ENCODE measurements at places on chromosomes 2 and 18.
A peak's percentile ranks its signal among the peaks of the same experiment; 100 is the strongest.

GRCh38 chr2:177242121-177242987, 22.2 kb downstream of the NFE2L2 start:
- DNase-seq = no peak

DNA sequence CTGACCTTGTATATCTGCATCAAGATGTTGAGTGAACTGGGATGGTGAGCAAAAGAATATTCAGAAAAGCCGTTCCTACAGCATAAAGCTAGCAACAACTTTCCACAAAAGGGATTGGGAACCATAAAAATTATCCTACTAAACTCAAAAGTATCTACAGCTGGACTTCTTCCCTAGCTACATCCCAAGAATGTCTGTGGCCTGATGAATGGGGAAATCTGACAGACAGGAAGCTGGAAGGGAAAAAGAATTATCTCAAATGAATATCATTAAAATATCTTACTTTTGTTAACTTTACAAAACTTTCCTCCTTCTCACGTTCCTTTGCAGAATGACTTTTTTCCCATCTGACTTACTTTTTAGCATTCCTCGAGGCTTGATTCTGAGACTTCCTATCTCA, 150.9 kb downstream of the PDE11A start:
- DNase-seq = no peak

GRCh38 chr18:58344861-58345463, 283.9 kb downstream of the ALPK2 start:
- DNase-seq = no peak

- DNase-seq = no peak
These were observed 97.1 kb downstream of the INHBB start for GRCh38 chr2:120442923-120443571.

DNA sequence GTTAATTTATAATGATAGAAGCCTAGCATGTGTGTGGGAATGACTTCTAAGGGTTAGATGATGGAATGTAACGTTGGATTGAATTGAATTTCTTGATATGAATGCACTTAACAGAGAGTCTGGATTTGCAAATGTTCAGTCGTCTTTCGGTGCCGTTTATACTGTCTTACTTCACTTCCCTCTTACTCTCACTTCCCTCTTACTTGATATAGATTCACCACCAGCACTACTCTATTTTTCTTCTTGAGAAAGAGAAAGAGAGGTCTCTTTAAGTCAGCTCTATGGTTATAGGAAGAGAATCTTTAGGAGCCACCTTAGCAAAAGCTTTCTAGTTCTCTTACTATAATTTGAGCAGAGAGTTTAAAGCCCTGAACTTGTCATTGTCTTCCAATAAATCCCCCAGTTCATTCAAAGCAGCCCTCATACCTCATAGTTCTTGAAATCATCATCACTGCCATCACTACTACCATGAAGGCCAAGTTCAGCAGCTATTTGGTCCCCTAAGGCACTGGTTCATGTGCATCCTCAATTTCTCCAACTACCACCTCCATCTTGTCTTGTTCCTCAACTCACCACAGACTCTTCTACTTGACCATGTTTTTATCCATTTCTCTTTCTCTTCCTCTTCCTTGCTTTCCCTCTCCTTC, 501.7 kb upstream of the TCF4 start:
- DNase-seq = no peak

- no peak for DNase-seq
These were observed 304.0 kb downstream of the ARHGAP15 start for GRCh38 chr2:143433251-143433650.

DNA sequence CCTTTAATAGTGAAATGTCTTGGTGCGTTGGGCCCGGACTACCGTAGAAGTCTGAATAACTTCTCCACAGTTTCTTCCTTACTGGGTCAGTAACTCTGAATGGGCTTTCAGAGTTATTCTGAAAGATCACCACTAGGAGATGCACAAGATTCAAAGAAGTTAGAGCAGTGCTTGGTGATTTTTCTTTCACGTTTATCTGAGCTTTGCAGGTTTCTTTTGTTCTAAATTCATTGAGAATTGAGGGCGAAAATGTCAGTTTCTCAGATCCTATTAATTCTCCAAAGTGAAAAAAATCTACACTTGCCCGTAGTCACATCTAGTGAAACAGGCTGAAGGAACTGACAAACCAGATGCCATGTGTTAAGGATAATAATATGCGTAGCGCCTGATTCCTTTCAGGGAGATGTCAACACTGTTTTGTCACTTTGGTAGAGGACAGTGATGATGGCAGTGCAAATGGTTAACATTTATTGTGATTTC, 70.1 kb downstream of the QPCT start:
- DNase-seq = no peak

GRCh38 chr2:119691651-119692245, 12.7 kb downstream of the TMEM177 start:
- DNase-seq = no peak

- no peak for DNase-seq
These were observed 72.0 kb upstream of the ZCCHC2 start for GRCh38 chr18:62450546-62451410.

- DNase-seq = peak; percentile 7
These were observed 896 bp downstream of the CACNB4 start for GRCh38 chr2:152097801-152098495.

- no peak for DNase-seq
These were observed 111.1 kb downstream of the CDH2 start for GRCh38 chr18:28065793-28066186.

DNA sequence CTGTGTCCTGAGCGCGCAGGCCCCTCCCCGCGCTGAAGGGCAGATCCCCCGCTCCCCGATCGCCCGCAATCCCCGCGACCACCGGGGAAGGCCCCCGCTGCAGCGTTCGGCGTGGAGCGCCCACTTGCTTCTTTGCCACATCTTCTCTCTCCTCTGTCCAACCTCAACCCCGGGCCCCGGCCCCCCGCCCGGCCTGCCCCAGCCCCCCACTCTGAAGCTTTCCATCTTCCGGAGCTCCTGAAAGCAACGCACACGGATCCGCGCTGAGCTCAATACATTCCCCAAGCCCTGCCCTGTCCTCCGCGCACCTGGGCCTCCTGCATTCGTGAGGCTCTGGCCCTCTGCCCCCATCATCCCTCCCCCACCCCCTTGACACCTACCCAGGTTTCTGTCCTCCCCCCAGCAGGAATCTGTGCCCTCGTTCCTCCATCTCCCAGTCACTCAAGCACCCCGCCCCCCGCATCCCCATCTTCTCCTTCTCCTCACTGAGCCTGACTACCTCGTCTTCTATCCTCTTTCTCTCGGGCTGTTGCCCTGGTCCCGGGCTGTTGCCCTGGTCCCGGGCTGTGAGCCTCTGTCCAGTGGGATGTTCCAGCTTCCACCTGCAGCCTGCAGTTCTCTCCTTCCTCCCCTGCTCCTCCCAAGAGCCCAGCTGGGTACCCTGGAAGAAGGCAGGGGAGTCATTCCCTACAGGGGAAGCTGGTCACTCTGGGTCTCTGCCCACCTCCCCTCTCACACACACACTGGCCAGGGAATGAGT, 7.8 kb downstream of the SPEG start:
- no peak for DNase-seq

- DNase-seq = no peak
These were observed 274.6 kb upstream of the SALL3 start for GRCh38 chr18:78704971-78705461.

GRCh38 chr18:66724664-66725356, 120.9 kb upstream of the CDH19 start:
- DNase-seq = no peak

DNA sequence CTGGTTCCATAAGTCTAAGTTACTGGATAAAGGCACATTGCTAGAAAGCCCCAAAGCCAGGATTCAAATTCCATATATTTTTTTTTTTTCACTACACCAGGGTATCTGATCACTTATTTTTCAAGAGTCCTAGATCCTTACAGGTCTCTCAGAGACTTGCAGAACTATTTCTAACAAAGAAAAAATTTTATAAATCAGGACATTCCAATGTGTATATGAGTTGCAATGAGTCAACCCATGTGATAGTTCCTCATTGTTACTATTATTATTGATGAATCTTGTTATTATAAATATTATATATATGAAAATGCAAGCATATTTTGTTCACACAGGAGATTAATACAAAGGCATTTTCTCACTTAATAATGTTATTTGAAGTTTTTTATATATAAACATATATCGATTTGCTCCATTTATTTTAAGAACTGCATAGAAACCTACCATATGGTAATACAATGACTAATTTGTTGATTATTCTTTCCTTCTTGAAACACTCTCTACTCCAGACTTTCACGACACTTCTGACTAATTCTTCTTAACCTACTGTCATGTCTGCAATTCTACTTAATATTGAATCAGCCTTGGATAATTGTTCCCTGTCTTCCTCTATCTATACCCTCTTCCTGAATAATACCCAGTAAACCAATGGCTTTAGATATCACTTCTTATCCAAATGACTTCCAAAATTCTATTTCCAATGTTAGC, 968.4 kb upstream of the NRXN1 start:
- no peak for DNase-seq

DNA sequence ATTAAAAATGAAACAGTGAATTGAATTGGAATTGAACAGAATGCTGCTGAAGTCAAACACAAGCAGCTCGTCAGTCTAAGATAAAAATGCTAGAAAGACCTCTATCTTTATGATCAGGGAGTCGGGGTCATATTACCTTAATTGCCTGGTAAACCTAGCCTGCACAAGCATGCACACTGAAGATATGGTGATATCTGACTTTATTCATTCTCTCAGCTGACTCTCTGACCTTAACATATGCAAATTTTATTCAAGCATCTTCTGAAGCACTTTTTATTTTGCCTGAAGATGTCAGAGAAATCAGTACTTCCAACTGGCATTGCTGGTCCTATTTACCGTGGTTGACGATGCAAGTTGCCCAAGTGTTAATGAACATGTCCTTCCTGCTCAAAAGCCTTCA, 56.4 kb downstream of the DNER start:
- no peak for DNase-seq

GRCh38 chr2:20680744-20681375, 13.9 kb downstream of the GDF7 start:
- no peak for DNase-seq

DNA sequence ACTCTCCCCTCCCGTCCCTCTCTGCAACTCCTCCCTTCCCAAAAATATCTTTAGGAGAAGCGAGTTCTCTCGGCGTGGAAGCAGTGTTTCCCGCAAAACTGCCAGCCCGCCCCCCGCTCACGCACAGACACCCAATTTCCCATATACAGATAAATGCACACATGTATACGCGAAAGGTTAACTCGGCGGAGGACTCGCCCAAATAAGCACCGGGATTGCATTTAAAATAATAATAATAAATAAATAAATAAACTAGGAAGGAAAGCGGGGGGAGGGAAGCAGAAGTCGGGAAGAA, 70.0 kb upstream of the PSMD14 start:
- DNase-seq = peak; percentile 0

DNA sequence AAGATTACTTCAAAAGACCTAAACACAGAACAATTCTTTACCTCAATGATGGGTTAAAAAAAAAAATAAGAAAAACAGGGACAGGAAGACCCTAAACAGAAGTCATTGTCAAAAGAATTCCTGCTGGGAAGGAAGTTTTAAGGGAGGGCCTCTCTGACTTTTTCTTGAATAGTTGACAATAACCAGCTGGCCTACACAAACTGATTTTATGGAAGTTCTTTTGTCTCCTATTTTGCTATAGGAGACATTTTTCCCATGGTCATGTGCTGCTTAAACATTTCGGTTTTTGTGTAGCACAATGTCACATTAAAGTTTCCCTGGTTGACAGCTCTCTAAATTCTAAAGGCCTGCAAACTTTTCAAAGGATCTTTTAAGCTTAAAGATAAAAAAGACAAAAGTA, 55.3 kb downstream of the RFTN2 start:
- DNase-seq = no peak

GRCh38 chr2:55419679-55420438, at the start of gene CCDC88A:
Gene CCDC88A (minus strand): TSS chr2:55419856. CDS start chr2:55419079, 777 bp downstream.
- DNase-seq = peak; percentile 80

- DNase-seq = no peak
These were observed 206.2 kb downstream of the VAPA start for GRCh38 chr18:10119991-10120390.

GRCh38 chr18:9861157-9861556, 24.6 kb upstream of the TXNDC2 start:
- DNase-seq = no peak

DNA sequence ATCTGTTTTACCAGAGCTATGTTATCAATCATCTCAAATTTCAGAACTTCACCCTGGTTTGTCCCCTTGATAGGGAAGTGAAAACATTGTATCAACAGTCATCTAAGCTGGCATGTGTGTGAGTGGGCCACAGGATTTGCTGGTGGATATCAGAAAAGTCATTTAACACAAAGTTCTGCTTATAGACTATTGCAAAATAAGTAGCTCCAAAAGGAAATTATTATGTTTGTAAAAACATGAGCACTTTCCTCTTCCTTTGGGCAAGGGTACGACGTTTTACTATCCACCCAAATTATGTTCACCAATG, 20.7 kb upstream of the COPS8 start:
- no peak for DNase-seq

GRCh38 chr2:107719836-107720235, 106.9 kb upstream of the RGPD4 start:
- DNase-seq = no peak

DNA sequence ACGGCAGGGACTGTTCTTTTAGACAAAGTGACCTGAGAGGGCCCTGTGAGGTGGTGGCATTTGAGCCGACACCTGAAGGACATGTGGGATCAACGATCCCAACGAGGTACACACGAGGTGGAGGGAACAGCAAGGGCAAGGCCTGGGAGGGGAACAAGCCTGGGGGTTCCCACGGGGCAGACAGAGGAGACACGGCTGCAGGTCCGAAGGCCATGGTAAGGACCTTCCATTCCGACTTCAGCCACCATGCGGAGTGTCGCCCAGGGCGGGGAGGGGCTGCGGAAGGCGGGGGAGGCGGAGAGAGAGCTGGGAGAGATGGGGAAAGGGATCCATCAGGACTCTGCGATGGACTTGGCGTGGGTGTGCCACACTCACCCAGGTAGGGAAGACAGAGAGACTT, 151.8 kb downstream of the HDAC4 start:
- no peak for DNase-seq

- no peak for DNase-seq
These were observed 108.9 kb upstream of the MAP4K3 start for GRCh38 chr2:39545957-39546356.

DNA sequence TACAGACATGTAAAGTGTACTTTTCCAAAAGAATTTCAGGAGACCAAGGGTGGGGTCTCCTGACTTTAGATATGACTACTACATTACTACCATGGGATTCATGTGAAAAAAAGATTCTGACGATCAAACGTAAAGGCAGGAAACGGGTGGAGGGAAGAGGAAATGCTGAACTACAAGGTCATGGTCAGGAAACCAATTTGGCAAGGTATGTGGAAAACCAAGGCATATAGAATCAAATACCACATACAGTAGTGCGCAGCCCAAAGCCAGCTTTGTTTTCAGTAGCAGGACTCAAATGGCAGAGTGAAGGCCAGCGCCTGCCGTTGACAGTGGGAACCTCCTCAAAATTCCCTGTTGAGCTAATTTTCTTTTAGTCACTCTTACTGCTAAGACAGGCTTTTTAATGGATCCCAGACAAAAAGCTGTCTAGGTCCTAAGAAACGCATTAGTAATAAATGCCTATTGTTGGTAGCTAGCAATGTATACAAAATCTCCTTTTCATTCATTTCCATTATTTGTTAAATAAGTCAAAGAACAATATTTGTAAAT, 57.6 kb upstream of the SERTAD2 start:
- DNase-seq = no peak

GRCh38 chr18:49581371-49581770, 19.5 kb downstream of the LIPG start:
- no peak for DNase-seq

GRCh38 chr18:50662775-50663383, 103.0 kb downstream of the MAPK4 start:
- DNase-seq = no peak
